T-helper 2 cell treated with Interferon-gamma antibody and Interleukin-4, amounts not matched to agents 5 μg/mL and 100 μg/mL, for 36 hours (primary cell): ENCODE measurements at places on chromosomes 1 and 21.

DNA sequence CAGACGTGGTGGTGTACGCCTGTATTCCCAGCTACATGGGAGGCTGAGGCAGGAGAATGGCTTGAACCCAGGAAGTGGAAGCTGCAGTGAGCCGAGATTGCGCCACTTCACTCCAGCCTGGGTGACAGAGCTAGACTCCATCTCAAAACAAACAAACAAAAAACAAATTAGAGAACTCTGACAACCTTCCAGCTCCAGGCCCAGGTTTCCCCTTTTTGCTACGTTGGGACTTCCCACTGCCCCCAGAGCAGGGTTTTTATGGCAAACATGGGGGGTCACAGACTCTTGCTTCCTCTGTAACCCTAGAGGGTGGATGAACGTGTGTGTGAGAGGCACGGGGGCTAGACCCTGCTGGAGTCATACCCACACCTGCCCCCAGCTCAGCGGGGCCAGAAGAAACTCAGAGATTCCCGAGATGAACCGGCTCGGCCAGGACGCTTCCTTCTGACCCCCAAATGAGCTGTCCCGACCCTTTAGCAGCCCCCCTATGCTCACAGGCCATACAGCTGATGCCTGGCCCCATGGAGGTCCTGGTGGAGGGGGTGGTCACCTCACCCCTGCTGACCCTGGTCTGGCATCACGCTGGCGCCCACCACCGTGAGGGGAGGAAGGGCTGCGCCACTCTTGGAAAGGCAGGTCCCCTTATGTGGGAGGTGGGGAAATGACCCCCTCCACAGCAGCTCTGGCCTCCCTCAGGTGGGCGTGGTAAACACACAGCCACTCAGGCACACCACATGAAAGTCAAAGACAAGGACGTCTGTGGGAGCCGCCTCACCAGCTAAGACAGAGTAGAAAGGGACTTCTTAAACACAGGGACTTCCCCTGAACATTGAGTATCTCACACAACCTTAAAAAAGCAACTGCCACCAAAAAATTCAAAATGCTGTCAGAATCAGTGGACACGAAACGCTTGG is 7.1 kb downstream of the GPR157 start:
- H3K36me3 ChIP-seq = no peaks in the 10 kb centered on the region
- no peaks in the 10 kb centered on the region for H3K27me3 ChIP-seq
- peak; percentile 46 for DNase-seq
- H3K4me1 ChIP-seq = peaks cover 16% of the 10 kb centered on the region
- H3K27ac ChIP-seq = peak overlapping the region; percentile 63
- peak overlapping the region; percentile 49 for H3K4me3 ChIP-seq

- H3K27ac ChIP-seq = no peak overlapping the region
- peaks cover 5% of the 10 kb centered on the region for H3K36me3 ChIP-seq
- DNase-seq = no peak
- H3K4me1 ChIP-seq = peaks cover 14% of the 10 kb centered on the region
- H3K4me3 ChIP-seq = no peak overlapping the region
- H3K27me3 ChIP-seq = no peaks in the 10 kb centered on the region
Observed at GRCh38 chr1:66920543-66920942, 4.1 kb downstream of the DNAI4 start.

DNA sequence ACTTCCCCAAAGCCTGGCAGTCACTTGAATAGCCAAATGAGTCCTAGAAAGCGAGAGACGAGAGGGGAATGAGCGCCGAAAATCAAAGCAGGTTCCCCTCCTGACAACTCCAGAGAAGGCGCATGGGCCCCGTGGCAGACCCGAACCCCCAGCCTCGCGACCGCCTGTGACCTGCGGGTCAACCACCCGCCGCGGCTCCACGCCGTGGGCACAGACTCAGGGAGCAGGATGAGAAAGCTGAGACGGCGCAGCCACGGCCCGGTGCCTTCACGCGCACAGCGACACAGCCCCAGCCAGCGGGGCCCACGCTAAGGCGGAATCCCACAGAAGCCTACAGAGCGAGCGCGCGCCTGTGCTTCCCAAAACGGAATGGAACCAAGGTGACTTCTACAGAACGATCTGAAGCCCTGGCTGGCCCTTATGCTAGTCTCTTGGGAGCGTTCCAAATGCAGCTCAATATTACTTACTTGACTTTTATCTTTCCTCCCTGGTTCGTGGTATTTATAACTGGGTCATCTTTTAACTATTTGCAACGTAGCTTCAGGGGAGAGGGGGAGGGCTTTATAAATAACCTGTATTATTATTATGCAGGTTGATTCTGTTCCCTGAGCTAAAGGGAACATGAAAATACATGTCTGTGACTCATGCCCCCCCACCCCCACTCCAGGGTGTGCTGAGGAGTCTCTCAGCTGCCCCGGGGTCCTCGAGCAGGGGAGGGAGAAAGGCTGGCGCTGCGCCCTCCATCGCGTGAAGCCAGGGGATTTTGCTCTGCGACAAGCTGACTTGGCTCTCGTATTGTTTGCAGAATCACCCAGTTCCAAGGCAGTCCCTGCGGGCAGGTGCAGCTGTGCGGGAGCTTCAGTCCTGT is 1.7 kb downstream of the TSPEAR start:
- peaks cover 2% of the 10 kb centered on the region for H3K4me1 ChIP-seq
- no peak for DNase-seq
- no peak overlapping the region for H3K27ac ChIP-seq
- H3K4me3 ChIP-seq = no peak overlapping the region
- peaks cover 86% of the 10 kb centered on the region for H3K27me3 ChIP-seq
- H3K36me3 ChIP-seq = peaks cover 2% of the 10 kb centered on the region

DNA sequence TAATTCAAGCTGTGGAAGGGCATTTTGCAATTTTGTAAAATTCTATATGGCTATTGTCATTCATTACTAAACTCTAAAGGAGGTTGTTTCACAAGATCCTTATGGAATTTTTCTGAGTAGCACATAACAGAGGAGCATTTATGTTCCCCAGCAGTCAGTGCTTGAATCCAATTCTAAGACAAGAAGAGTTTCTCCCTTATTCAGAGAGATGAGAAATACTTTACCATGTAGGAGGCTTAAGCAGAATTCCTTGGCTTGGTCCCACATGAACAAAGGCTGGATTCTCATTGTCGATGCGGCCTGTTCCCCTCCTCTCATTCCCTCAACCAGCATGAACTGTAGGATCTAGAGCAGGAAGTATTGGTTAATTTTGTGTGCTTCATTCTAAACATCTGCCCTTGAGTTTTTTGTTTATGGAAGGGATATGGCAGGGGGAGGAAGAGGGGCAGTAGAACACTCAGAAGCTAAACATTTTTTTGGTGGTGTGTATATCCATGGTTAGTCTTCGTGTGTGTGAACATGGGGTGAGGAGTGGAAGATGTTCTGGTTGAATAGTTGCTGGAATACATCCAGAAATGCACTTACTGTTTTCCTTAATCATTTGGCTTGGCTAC is 74.3 kb downstream of the LAMC1 start:
- no peak overlapping the region for H3K4me3 ChIP-seq
- DNase-seq = no peak
- no peak overlapping the region for H3K27ac ChIP-seq
- H3K27me3 ChIP-seq = peaks cover 5% of the 10 kb centered on the region

DNA sequence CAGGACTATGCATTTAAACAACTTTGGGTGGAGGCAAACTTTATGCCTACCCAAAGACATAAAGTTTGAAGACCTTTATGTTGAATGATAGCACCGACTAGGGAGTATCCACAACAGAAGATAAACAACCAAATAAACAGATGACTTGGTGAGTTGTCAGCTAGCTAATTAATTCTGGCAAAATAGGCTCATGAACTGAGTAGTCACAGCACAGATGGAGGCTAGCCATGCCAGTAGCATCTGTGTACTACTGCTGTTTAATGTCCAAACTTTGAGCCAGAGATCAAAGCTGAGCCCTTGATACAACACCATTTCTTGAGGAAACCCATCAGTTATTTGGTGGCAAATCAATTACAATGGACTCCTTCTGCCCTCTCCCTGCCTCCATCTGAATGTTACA is 40.3 kb upstream of the CCDC190 start:
- no peak overlapping the region for H3K27ac ChIP-seq
- no peak overlapping the region for H3K4me3 ChIP-seq
- DNase-seq = no peak
- H3K36me3 ChIP-seq = no peaks in the 10 kb centered on the region
- H3K27me3 ChIP-seq = peaks cover 5% of the 10 kb centered on the region

GRCh38 chr1:20090641-20091040 is 20.6 kb downstream of the PLA2G5 start:
- no peak for DNase-seq
- H3K36me3 ChIP-seq = no peaks in the 10 kb centered on the region
- H3K4me1 ChIP-seq = no peaks in the 10 kb centered on the region
- H3K27me3 ChIP-seq = peaks cover 13% of the 10 kb centered on the region
- no peak overlapping the region for H3K27ac ChIP-seq

GRCh38 chr21:41121785-41122415 is 46.1 kb upstream of the BACE2 start:
- H3K27me3 ChIP-seq = no peaks in the 10 kb centered on the region
- no peak overlapping the region for H3K27ac ChIP-seq
- no peaks in the 10 kb centered on the region for H3K36me3 ChIP-seq
- peak; percentile 44 for DNase-seq
- H3K4me3 ChIP-seq = no peak overlapping the region

GRCh38 chr1:190747704-190748103 is 270.0 kb upstream of the BRINP3 start:
- DNase-seq = no peak
- no peak overlapping the region for H3K4me3 ChIP-seq
- H3K27ac ChIP-seq = no peak overlapping the region

DNA sequence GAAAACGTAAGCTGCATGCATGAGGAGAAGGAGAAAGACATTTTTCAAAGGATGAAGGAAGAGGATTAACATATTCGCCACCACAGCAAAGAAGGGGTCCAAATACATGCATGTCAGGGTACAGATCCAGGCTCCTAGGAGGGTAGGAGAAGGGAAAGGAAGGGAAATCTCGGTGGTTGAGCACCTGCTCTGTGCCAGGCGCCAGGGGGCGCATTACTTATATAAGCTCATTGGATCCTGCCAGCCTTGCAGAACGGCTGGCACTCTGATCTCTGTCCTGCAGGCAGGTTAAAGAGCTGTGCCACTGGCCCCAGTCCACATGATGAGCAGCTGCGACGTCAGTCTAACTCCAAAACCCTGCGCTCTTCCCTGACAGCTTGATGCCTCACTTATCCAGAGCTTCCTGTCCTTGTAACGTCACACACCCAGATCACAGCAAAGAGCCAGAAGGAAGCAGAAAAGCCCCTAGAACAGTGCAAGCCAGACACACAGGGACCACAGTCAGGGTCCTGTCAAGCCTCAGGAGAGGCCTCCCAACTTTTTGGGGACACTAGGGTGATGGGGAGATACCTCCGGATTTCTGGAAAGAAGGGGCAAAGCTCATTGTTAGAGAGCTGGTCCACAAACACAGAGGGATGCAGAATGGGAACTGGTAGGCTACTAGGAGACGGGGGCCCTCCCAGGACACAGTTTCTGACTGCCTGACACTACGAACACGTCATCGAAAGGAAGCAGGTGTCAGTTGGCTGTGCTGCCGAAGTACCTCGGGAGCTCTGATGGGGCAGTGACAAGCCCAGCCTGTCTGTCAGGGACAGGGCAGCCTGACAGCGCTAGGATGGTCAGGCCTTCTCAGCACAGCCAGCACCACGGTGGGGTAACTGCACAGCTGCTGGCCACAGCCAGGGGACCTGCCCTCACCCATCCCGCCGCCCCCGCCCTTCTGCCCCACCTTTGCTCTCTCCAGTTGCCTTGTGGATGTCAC is 99.1 kb downstream of the BEND5 start:
- peaks cover 4% of the 10 kb centered on the region for H3K27me3 ChIP-seq
- H3K4me3 ChIP-seq = no peak overlapping the region
- H3K4me1 ChIP-seq = no peaks in the 10 kb centered on the region
- peak; percentile 7 for DNase-seq
- H3K27ac ChIP-seq = no peak overlapping the region

GRCh38 chr1:113928187-113928930 is 765 bp upstream of the HIPK1 start:
- H3K27me3 ChIP-seq = peaks cover 5% of the 10 kb centered on the region
- peaks cover 11% of the 10 kb centered on the region for H3K36me3 ChIP-seq
- DNase-seq = no peak
- peak overlapping the region; percentile 100 for H3K27ac ChIP-seq
- peaks cover 41% of the 10 kb centered on the region for H3K4me1 ChIP-seq
- H3K4me3 ChIP-seq = peak overlapping the region; percentile 98

GRCh38 chr1:190022709-190023108 is 455.0 kb downstream of the BRINP3 start:
- no peak overlapping the region for H3K4me3 ChIP-seq
- no peaks in the 10 kb centered on the region for H3K4me1 ChIP-seq
- no peak overlapping the region for H3K27ac ChIP-seq

DNA sequence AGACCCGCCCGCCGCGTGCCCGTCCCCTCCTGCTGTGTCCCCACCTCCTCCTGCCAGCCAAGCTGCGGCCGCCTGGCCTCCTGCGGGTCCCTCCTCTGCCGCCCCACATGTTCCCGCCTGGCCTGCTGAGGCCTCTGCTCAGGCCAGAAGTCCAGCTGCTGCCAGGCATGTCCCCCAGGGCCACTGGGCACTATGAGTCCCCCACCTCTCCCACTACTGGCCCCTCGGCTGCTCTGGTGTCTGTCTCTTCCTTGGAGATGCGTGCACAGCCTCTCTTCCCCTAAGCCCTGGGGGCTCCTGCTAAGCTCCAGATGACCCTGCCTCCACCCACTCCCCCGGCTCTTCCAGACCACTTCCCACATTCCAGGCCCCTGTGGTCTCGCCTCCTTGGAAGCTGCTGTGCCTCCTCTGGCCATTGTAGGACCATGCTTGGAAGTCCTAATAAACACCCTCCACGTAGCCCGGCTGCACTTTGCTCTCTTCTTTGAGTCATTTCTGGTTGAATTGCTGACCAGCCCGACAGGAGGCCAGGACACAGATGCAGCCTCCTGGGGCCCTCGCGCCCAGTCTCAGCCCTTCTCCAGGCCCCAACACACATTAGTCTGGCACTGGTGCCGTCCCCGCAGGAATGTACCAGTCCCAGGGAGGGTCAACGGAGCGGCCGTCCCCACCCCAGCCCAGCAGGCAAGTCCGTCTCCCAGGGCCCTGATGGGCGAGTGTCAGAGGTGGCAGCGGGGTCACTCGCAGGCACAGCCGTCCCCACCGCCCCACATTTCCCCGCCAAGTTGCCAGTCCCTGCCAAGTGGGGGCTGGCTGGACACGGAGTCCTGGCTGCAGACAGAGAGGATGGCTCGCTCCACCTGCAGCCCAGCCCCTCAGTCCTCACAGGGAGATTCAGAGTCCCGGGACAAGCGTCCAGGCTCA is 1.1 kb downstream of the KRTAP10-12 start:
- H3K27ac ChIP-seq = no peak overlapping the region
- H3K27me3 ChIP-seq = peaks cover 52% of the 10 kb centered on the region
- no peaks in the 10 kb centered on the region for H3K4me1 ChIP-seq
- H3K4me3 ChIP-seq = no peak overlapping the region
- DNase-seq = no peak
- no peaks in the 10 kb centered on the region for H3K36me3 ChIP-seq

GRCh38 chr1:5646486-5647149 is 345.6 kb downstream of the NPHP4 start:
- DNase-seq = no peak
- no peaks in the 10 kb centered on the region for H3K4me1 ChIP-seq
- H3K36me3 ChIP-seq = no peaks in the 10 kb centered on the region
- no peak overlapping the region for H3K4me3 ChIP-seq
